ENCODE measurements at places on chromosomes 6 and 20.

DNA sequence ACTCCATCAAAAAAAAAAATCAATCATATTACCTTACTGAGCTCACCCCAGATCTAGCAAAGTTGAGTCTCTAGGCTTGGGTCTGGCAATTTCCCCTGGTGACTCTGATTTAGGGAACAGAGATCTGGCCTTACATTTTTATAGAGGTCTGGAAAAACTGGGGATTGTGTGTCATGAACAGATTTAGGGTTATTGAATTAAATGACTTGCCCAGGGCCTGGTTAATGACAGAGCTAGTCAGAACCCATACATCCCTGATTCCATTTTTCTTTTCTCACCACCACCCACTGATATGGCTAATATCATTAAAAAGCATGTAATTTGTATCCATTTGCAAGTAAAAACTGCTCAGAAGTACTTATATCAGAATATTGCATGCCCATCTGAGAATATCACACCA, 163.4 kb upstream of the OGFRL1 start:
- no peak for DNase-seq

DNA sequence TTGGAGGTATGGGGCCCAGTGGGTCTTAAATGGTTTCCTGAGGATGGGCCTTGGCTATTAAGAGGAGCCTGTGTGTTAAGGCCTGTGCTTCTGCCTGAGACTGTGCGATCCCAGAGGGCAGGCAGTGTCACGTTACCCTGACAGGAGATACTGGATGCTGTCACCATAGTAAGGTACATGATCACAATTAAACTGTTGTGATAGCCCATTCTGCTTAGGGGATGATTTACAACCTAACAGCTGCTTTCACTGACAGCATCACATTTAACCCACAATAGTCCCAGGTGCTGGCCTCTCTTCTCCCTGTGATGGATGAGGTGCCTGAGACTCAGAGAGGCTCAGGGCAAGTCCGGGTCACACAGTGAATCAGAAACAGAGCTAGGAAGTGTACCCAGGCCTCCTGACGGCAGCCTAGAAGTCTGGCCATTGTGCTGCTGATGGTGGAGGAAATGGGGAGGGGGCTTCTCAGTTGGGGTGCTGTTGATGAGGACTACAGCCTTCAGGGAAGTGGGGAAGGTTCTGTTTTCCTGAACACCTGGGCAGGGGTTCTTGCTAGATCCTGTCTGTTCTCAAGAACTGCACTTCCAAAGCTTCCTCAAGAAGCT, 97.3 kb downstream of the MDGA1 start:
- DNase-seq, result no peak

DNA sequence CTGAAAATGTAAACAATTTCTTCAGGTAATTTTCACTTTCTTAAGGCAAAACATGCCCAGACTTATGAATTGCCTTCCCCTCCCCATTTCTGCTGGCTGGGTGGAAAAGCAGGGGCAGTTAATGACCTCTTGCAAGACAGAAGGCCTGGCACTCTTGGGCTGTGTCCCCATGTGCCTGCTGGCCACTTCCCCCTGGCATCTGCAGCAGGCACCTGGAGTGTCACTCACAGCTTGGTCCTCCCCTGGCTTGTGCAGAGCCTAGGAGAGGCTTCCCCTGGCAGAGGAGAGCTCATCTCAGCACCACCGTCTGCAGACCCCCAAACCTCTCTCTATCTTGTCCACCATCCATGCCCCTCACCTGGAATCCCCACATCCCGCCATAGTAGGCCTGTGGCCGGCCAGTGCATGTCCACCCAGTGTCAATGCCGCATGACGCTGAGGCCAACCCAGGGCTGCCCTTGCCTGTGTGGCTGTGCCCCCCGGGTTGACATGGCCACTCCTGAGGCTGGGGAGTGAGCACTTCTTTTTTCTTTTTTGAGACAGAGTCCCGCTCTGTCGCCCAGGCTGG, 83.5 kb upstream of the SLC22A23 start:
- DNase-seq, result no peak

- DNase-seq, result no peak
These were observed 184.7 kb downstream of the CDKAL1 start for GRCh38 chr6:20718705-20719653.

DNA sequence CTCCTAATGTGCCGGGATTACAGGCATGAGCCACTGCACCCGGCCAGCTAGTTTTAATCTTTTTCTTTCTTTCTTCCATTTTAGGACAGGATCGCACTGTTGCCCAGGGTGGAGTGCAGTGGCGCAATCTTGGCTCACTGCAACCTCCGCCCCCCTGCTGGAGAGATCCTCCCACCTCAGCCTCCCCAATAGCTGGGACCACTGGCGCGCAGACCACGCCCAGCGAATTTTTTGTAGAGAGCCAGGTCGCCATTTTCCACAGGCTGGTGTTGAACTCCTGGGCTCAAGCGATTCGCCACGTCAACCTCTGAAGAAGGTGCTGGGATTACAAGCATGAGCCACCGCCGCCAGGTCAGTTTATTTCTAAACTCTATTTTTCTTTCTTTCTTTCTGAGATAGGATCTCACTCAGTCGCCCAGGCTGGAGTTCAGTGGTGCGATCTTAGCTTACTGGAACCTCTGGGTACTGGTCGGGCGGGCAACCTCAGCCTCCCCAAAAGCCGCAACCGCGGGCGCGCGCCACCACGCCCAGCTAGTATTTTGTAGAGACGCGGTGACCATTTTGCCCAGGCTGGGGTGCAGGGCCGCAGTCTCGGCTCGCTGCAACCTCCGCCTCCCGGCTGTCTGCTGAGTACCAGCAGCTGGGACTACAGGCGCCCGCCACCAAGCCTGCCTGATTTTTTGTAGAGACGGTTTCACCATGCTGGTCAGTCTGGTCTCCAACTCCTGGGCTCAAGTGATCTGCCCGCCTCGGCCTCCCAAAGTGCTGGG, 20.0 kb upstream of the LIN28B start:
- no peak for DNase-seq

DNA sequence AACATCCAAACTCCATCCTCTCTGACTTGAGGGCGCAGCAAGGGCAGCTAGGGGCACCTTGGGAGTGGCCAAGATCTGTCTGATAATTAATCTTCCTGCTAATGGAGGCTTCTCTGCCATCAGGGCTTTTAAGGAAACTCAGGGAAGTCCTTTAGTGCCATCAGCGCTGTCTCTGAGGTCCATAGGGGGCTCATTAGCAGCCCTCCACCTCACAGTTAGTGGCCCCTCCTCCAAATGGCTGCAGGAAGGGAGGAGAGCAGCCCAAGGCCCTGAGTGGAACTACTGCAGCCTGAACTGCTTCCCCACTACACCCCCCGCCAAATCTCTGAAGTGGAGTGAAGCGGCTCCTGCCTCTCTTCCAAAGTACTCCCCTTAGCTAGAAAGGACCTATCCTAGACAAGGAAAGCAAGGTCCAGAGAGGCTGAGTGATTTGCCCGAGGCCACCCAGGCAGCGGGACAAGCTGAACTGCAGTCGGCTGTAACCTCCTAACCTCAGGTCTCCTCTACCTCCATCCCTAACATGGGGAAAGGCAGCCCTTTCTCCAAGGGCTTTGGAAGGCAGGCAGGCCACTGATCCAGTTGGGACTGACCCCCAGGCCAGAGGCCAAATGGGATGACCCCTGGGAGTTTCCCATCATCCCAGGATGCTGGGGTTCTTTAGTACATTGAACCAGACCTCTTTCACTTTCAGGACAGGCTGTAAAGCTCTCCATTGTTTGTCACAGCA, 39.5 kb upstream of the ZFAND3 start:
- no peak for DNase-seq

DNA sequence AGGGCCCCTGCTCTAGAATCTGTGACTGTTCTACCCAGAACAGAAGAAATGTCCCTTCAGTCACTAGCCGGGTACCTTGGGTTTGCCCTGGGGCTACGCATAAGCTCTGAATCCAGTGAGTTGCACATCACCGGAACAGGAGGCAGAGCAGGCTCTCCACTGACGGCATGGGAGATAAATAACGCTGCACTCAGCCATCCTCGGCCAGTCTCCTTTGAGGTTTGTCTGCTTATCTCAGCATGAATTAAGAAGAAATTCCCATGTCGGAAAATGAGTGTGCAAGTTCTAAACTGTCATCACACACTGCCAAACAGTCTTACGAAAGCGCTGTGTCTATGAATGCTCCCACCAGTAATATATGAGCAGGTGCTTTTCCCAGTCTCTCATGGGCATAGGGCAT, 90.8 kb downstream of the FAM50B start:
- no peak for DNase-seq

DNA sequence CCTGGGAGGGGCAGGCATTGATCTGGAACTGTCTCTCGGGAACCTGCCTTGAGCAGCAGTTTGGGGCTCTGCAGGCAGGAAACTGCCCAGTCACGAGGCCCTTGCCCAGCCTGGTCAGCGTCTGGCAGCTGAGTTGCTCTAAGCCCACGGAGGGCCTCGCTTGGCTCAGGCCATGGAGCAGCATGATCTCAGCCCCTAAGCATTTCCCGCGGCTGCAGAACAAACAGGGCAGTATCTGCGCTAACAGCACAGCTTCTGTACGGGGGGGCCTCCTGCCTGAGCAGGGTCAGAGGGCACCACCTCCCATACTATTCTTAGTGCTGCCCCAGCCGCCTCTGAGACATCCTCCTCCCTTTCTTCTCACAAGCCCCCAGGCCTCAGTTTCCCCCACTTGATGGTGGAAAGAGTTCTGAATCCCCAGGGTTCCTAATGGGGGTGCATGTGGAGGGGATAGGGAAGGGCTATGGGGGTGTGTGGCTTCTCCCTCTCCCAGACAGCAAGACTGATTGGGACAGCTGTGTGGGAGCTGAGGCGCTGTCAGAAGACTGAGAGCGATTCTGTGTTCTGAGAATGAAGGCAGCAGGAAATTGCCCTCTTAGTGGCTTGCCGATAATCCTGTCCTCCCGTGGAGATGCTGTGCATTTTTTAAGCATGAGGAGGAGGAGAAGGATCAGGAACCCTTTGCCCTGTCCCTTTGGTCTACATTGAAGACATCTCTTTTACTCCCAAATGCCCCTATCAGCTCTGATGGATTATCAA, 46.4 kb downstream of the MOCS1 start:
- DNase-seq, result no peak

- no peak for DNase-seq
These were observed 95.7 kb downstream of the SCP2D1 start for GRCh38 chr20:18909254-18909653.

- no peak for DNase-seq
These were observed 277.6 kb upstream of the CDH4 start for GRCh38 chr20:60974441-60974945.

GRCh38 chr6:169427856-169428255, 174.2 kb upstream of the THBS2 start:
- DNase-seq, result no peak

DNA sequence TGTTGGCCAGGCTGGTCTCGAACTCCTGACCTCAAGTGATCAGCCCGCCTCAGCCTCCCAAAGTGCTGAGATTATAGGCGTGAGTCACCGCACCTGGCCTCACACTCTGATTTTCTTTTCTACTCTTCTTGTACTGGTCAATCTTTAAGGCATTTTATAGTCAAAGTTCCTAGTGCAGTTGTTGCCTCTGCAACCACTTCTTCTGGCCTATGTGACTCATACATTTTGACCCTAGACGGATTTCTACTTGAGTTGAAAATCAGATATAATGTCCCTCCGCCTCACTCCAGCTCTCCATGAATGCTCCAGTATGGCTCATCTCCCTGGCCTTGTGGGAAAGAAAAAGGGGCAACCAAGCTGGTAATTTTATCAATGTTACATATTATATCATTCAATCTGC, 42.4 kb downstream of the TNFRSF21 start:
- no peak for DNase-seq
